ENCODE measurements at places on chromosomes 11 and 22.

DNA sequence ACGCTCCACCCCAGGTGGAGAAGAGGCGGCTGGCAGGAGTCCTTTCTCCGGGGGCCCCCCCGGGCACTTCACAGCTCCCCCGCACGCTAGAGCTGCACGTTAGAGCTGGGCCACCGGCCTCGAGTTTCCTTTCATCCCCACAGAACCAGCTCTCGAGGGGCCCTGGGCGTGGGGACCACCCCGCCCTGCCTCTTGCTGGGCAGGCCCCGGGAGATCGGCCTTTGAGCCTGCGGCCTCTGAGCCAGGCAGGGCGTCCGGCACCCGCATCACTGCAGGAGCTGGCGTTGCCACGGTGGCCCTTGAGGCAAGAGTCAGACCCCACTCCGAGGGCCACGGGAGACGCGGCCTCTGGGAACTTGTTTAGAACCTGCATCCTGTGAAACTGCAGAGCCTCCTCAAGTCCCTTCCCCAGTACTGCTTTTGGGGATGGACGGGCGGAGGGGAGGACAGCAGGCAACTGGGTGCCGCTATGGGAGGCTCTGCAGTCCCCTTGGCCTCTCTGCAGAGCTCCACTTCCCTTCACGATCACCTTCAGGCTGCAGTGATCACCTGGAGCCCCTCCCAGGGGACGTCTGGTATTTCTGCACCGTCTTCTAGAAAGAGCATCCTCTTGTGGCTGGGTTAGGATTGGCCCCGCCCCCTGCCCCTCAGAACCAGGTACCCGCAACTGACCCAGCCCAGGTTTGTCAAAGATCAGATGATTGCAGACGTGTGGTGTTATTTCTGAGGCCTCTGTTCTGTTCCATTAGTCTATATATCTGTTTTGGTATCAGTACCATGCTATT lies 13.9 kb upstream of the GAL start:
- no peak for DNase-seq

DNA sequence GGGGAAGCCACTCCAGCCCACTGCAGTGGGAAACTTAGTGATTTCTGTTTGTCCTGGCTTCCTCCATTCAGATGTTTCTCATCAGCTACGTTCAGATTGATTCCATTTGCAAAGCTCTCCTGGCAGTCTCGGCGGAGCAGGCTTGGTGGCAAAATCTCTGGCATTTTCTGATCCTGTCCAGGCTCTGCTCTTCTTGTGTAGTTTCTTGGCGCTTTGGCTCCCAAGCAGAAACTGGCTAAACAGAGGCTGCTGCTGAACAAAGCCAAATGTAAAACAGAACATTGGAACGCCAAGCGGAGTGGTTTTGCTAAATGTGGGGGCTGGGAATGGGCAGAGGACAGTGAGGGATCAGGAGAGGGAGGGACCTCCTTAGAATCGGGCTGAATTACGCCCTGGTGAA lies 36.7 kb downstream of the ADAMTS8 start:
- no peak for DNase-seq

DNA sequence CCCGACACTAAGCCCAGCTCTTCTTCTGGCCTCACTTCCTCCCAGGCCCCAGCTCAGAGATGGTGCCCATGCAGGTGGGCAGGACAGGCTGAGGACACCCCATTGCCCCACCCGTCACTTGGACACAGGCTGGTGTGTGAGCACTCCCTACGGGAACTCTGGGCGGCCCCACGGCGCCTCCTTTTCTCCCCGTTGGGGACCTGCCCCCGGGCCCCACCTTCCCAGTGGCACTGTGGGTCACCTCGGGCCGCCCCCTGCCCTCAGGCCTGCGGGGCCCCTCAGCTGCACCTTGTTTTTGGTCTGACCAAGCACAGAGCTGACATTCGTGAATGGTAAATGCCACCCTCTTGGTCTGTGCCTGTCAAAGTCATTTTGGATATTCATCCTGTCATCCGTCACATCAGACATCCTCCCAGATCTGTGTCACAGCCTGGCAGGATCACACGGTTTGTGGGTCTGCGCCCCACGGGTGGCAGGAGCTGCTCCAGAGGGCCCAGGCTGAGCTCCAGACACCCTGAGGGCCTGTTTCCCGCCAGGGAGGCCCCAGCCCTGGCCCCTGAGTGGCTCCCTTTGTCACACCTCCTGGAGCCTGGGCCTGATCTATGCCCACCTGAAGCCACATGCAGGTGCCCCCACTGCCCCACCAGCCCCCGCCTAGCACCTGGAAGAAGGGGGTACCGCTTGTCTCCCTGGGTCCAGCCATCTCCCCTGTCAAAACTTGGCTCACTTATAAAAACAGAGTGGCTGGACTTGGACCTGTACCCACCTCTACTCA lies 1188.5 kb downstream of the BRD1 start:
- no peak for DNase-seq

- no peak for DNase-seq
Measured at GRCh38 chr11:41498726-41499125, 39.3 kb upstream of the LRRC4C start.

DNA sequence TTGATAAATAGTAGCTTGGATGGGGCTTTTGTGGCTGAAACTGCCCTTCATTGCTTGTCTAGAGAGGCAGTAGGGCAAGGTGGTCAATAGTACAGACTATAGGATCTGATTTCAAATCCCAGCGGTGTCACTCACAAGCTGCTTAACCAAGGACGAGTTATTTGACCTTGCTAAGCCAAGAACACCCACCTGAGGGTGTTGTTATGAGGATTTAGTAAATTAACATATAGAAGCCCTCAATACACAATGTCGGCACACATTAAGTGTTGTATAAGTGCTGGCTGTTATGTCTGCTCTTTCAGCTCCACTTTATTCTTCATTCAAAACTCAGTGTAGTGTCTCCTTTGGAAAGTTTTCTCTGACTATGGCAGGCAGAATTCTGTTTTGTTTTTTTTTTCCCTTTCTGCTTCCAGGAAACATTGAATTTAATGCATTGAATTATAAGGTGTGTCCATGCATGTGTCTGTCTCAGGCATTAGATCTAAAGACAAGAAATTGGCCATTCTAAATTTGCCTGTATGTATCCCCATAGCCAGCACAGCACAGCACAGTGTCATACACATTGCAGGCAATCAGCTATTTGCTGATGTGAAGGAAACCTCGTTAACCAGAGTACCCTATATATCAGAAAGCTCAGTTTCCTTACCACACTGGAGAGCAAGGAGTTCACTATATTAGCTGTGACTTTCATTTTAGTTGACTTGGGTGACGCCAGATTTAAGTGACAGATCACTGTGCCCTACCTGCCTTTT lies 212.1 kb downstream of the NELL1 start:
- DNase-seq = no peak

GRCh38 chr11:11944444-11944843 lies 64.0 kb downstream of the DKK3 start:
- no peak for DNase-seq

GRCh38 chr22:46671824-46672432 lies 51.7 kb downstream of the GRAMD4 start:
- no peak for DNase-seq

DNA sequence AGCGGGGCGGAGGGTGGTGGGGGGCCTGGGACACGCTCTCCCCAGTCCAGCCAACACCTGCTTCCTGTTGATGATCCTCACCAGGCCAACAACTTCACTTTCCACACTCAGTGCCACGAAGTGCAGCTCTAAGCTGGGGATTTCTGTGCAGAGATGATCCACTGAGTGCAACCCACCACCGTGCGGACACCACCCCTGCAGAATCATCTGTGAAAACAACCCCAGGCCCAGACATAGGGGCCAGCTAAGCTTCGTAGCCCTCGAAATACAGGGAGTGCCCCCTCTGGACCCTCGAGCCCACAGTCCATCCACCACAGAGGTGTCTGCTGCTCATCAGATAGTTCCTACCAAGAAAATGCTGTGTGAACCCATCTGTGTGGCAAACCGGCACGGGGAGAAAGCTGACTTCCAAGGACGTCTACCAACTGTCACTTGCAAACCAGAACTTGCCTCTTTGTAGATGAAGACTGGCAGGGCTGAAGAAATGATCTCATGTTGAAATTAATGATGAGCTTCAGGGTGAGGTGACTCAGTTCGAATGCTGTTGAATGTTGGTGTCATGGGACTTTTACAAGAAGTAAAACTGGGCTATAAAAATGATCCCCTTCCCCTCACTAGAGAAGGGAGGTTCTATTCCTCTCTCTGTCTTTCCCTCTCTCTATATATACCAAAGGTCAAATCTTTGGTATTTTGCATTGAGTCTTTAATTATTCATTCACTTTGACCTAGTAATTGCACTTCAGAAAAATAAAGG lies 73.4 kb downstream of the MYEOV start:
- DNase-seq = no peak

- no peak for DNase-seq
Measured at GRCh38 chr22:45169591-45170466, 6.1 kb downstream of the NUP50 start.

- no peak for DNase-seq
Measured at GRCh38 chr11:94849839-94850238, 81.7 kb downstream of the AMOTL1 start.

DNA sequence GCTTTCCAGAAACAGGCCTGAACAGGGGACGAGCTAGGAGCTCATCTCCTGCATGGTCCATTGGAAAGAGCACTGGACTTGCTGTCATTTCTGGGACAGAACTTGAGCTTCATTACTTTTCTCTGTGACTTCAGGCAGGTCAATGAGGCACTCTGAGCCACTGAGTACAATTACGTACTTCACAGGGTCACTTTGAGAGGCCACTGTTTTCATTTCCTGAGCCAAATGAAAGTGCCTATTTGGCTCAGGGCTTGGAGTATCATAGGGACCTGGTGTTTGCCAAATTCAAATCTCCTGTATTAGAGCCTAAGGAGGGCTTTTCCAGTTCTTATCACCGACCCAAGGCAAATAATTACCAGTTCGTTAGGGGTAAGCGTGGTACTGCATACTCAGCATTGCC lies 319.3 kb downstream of the CADM1 start:
- no peak for DNase-seq

DNA sequence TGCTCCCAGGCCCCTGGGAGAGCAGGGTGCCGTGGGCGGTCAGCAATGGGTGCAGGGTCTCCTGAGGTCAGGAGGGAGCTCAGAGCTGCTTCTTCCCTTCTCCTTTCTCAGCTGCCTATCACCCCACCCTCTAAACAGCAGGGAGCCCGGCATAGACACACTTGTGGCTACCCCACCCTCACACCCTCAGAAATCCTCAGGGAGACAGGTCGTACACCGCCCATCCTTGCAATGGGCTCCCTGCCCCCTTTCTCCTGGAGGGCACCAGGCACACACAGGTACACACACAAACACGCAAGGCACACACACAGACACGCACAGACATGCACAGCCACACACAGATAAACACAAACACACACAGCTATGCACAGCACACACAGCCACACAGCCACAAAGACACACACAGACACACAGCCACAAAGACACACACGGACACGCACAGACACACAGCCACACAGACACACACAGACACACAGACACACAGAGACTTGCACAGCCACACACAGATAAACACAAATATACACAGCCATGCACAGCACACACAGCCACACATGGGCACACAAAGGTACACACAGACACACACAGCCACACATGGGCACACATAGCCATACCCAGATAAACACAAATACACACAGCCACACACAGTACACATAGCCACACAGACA lies 44.9 kb upstream of the TH start:
- DNase-seq = no peak

- DNase-seq = no peak
Measured at GRCh38 chr11:116229236-116229970, 543.4 kb downstream of the BUD13 start.

- no peak for DNase-seq
Measured at GRCh38 chr11:63816166-63816565, 2.9 kb downstream of the SPINDOC start.

DNA sequence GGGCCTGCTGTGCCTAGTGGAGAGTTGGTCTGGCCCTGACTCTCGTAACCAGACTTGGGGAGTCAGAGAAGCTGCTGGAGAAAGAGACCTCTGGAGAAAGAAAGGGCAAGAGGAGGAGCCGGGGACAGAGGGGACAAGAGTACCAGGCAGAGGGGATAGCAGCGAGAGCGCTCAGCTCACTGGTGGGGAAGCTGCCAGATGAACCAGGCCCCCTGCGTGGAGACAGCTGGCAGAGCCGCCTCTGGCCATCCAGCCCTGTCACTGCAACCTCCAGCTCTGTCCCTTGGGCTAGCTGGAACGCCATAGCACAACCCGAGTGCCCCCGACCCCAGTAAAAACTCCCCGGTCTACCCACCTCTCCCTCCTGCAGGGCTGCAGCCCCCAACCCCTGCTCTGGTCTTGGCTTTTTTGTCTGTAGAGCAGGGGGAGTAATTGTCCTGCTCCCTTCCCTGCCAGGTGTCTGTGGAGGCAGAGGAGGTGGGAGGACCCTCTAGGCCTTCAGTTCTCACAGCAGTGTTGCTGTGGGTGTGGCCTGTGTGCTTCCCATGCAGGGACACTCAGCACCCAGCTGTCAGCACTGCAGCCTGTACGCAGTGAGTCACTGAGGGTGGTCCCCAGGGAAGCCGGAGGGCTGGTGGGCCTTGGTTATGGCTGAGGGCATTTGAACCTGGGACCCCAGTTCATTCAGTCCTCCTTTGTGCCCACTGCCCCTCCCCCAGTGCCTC lies 4.8 kb upstream of the SUN2 start:
- DNase-seq = no peak
